ENCODE measurements at places on chromosomes 4 and X.

- DNase-seq: no peak
Observed at GRCh38 chr4:118732591-118733330, 47.6 kb downstream of the METTL14 start.

DNA sequence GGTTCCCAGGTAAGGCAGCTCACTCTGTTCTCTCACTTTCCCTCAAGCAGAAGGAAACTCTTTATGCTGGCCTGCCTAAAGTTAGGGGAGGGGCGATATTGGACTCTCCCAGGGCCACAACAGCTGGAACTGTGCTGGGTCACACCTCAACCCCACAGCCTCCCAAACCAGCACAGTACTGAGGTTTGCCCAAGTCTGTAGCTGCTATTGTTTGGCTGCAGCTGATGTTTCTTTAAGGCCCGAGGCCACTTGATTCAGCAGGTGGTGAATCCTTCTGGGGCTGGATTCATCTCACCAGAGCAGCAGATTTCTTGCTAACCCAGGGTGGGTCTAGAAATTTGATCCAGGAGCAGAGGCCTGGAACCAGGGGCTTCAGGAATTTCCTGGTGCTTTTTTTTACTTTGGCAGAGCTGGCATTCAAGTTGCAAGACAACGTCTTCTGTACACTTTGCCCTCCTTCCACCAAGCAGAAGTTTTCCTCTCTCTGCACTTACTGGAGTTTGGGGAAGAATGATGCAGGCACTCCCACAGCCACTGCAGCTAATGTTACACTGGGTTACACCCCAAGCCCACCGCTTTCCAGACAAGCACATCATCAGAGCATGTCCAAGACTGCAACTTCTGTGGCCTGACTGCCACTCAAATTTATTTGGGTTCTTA, 544.7 kb upstream of the NDST4 start:
- DNase-seq: no peak

- DNase-seq: peak; percentile 27
Observed at GRCh38 chrX:51395810-51396728, 63.4 kb downstream of the NUDT10 start.

DNA sequence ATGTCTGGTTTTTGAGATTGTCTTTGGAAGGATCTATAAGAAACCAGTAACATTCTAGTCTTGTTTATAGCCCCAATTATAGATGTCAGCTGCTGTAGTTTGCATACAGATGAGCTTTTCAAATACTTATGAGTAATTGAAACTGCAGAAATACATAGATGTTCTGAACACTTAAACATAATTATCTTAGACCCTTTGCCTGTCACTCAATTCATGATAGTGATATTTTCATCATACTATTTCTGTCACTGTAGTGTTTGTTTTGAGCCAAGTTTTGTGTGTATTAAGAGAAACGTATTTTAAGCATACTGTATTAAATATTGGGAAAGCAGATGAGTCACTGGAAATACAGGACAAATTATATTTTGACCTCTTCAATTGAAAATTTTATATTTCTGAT, 69.8 kb upstream of the SMARCA5 start:
- DNase-seq: no peak

- DNase-seq: no peak
Observed at GRCh38 chrX:151929126-151929525, 16.4 kb downstream of the MAGEA4 start.

GRCh38 chr4:95830651-95831050, 9.2 kb upstream of the PDHA2 start:
- no peak for DNase-seq

- DNase-seq: no peak
Observed at GRCh38 chrX:47216393-47216925, 2.0 kb upstream of the CDK16 start.

DNA sequence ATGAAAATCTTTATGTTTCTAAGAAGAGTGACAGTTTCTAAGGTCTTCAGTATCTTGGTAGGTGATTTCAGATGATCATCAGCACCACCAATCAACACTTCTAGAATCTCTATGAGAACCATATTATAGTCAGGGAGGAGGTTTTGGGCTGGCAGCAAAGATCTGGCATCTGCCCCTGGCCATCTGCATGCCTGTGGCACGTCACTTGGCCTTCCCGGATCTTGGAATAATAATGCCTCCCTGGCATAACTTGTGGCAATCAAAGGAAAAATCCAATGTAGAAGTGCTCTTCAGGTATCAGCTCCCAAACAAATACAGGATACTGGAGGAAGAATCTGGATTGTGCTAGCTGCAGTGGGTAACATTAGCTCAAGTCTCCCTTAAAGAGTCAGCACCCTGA, 57.3 kb downstream of the RASL11B start:
- DNase-seq: no peak

GRCh38 chr4:140609548-140610425, 41.0 kb upstream of the UCP1 start:
- peak; percentile 47 for DNase-seq

DNA sequence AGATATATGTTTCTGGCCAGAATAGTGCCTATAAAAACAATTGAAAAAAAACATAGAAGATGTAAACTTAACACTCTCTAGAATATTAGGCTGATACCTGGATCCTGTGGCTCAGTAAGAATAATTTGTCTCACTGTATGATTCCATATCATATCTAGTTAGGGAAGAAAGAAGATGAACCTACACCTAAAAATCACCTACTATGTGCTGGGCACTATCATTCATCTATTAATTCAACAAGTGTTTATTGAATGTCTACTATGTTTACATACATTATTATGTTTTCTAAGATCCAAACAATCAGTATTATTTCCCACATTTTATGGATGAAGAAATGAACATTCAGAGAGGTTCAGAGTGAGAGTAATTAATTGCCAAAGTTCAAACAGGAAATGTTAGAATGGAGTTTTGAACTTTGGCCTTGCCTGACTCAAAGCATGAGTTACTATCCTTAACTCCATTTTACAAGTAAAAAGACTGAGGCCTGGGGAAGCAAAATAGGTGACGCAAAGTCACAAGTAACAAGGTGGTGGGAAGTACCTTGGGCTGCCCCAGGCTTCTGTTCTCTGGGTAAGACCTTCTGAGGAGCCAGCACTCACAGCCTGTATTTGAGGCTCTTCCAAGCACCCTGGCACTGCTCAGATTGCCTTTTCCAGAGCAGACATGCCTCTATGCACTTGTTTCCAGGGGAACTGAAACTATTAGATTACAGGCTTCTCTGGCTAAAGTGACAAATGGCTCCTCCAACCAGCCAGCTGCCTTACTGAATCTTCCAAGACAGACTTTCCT, 111.1 kb upstream of the ACSL4 start:
- no peak for DNase-seq

DNA sequence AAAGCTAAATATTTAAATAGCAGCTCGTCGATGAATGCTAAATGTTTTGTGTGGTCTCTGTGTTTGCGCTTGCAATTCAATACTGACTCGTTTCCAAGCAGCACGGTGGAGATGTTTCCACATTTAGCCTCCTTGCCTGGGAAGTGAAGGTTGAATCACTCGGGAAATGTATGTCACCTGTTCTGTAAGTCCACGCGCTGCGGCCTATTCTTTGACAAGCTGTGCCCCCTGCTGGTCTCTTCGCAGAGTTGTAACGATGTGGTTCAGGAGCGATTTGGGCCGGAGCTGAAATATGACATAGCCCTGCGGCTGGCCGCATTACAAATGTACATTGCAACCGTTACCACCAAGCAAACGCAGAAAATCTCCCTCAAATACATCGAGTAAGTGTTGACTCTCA, 89.6 kb upstream of the PRPS2 start:
- DNase-seq: peak; percentile 65

- DNase-seq: no peak
Observed at GRCh38 chr4:60723796-60724195, 476.3 kb upstream of the ADGRL3 start.

DNA sequence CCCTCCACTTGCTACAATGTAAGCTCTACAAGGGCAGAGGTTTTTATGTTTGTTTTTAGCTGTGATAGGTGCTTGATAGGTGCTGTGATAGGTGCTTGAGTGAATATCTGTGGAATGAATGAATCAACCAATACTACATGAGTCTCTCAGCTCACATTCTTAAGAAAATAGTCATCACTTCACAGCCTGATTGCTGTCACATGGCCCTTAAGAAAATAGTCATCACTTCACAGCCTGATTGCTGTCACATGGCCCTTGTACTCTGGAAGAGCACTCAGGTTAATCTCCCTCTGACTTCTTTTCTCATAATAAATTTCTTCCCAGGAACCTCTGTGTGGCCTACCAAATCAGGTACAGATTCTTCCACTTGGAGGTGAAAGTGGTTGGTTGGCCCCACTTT, 335.2 kb downstream of the TENM3 start:
- no peak for DNase-seq

DNA sequence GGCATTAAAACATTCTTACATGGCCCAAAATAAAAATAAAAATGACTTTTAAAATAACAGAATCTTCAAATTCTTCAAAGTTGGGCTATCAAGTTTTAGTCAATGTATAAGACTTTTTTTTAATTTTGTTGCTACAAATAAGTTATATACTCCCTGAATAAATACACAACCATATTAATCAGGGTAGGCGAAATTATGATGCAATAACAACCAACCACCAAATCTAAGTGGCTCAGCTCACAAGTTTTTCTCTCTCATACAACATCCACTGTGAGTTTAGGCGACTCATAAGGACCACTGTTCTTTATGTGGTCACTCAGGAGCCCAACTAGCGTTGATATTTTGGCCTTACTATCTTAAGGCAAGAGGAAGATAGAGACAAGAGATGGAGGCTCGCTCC, 11.2 kb downstream of the NEUROG2 start:
- no peak for DNase-seq

- no peak for DNase-seq
Observed at GRCh38 chr4:54384563-54384962, 155.5 kb downstream of the PDGFRA start.

GRCh38 chr4:18213576-18214198, 192.1 kb upstream of the LCORL start:
- DNase-seq: no peak

GRCh38 chrX:65545456-65545855, 10.9 kb upstream of the LAS1L start:
- DNase-seq: no peak

DNA sequence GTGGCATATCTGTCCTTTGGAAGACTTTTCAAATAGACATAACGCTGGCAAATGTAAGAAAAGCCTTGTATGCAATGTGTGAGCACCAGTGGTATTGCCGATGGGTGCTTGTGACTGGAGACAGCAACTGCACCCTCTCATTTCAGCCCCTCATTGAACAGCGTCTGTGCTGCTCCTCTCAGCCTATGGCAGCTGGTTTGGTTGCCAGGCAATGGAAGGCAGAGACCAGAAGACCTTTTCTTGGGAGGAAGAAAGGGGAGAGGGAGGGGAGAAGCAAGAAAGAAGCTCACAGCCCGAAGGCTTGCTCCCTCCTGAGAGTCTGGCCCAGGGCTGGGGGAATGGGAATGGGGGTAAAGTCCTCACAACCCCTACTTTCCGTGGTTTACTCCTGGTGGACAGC, 20.2 kb downstream of the ZCCHC13 start:
- peak; percentile 3 for DNase-seq

GRCh38 chrX:40975951-40976350, 109.3 kb upstream of the USP9X start:
- DNase-seq: no peak

DNA sequence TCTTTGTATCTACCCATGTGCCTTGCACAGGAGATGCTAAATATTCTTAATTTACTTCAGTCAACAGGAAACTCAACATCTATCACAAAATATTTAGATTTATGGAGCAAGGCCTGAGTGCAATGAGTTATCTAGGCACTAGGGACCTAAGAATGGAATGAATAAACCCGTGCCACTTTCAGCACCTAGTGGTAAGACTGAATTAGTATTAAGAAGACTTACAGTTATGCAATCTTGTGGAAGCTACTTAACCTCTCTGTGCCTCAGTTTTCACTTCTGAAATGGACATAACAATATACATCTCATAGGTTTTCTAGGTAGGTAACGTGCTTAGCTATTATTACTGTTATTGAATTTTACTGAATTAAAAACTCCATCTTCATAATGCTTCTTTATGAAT, 144.6 kb upstream of the MAP3K15 start:
- DNase-seq: no peak

- peak; percentile 6 for DNase-seq
Observed at GRCh38 chr4:102449751-102450352, 51.3 kb upstream of the NFKB1 start.

DNA sequence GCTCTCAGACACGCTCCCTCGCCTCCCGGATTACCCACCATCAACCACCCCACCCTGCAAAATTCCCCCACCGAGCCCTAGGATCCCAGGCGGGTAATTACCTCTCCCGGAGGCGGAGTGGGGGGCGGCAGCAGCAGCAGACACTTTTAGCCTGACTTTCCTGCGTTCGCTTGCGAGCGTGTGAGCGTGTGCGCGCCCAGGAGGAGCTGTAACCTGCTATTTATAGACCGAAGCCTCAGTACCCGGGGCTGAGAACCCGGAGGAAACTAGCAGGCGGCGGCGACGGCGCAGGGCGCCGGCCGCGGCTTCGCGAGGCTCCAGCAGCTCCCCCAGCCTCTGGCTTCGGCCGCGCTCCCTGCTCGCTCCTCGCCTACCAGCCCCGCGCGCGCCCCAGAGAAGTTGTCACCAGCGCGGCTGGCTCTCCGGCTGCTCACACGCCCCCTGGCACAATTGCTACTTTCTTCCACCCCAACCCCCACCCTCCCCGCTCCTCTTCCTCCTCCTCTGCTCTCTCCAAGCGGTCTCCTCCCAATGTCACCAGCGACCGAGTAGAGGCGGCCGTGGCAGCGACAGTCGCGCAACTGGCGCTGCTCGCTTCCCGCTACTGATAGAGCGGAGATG, at the start of gene INPP4B:
INPP4B (minus strand) TSS at position 194 of the 621 bp plus-strand sequence.
- no peak for DNase-seq

GRCh38 chr4:137700072-137700471, 167.8 kb upstream of the PCDH18 start:
- no peak for DNase-seq

DNA sequence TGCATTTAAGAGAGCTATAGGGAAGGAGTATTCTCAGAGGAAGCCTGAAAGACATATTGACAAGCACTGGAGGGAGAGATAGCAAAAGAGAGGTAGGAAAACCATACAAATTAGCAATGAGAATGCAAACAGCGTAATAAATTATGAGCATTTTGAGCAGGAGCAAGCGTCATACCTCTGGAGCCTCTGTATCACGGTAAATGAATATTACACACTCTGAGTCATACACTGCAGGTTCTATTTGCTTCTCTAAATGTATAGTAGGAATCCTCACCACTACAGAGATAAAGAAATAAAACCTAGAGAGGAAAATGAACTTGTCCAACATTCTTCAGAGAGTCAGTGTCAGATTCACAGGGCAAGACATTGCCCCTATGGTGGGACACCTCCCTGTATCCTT, 46.4 kb upstream of the GABRE start:
- DNase-seq: no peak

GRCh38 chrX:150897421-150898320, 797 bp downstream of the CD99L2 start:
- DNase-seq: peak; percentile 47

DNA sequence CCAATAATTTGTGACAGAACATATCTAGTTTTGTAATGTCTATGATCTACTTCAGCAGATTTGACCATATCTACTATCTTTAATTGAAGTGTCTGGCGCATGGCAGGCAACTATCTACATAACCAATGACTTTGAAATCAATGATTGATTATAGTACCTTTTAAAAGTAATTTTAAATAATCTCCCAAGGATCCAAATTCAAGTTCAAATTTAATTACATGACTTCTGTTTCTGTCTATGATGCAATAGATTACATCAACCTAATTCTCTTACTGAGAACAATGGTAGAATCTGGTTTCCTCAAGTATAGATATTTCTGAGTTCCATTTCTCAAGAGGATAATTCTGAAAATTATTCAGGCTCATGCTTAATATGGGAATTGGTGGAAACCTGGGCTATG, 177.4 kb upstream of the IL15 start:
- DNase-seq: no peak
